ENCODE measurements at places on chromosomes 4 and X.

DNA sequence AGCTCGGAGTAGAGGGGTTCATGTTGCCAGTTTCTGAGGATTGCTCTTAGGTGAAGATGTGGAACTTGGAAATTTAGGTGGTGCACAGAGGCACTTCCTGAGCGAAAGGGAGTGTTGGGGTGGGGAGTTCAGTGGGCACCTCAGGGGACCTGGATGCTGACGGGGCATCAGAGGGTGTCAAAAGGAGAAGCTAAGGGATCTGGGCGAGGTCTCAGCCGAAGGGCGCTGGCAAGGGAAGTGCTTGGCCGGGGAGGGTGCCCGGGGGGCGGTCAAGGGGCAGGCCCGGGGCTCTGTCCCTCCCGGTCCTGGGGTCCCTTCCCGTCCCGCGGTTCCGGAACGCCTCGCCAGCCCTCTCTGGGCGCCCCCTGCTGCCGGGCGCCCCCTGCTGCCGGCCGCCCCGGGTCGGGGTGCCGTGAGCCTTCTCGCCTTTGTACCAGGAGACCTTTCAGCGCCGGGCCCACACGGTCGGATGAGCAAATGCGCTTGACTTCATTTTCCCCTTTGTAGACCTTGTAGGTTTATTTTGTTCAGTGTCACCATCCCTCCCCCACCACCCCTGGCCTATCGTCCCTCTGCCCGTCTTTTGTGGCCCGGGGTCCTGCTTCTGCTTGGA is 3.0 kb upstream of the PHOX2B start:
- DNase-seq: no peak

DNA sequence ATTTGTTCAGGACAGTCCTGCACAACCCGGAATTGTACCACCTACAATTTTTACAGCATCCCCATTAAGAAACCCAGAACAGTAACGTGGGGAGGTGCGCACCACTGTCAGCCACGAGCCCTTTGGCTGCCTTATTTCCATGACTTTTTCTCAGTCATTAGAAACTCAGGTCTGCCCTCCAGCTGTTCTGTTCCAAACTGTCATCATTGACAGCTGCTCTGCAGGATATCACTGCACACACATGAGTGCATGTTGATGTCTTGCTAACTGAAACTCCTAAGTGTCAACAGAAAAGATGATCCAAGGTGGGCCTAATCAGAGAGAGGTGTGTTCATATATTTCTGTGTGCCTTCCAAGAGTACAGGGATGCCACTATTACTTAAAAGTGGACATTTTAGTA is 123.4 kb downstream of the PARM1 start:
- DNase-seq: no peak

DNA sequence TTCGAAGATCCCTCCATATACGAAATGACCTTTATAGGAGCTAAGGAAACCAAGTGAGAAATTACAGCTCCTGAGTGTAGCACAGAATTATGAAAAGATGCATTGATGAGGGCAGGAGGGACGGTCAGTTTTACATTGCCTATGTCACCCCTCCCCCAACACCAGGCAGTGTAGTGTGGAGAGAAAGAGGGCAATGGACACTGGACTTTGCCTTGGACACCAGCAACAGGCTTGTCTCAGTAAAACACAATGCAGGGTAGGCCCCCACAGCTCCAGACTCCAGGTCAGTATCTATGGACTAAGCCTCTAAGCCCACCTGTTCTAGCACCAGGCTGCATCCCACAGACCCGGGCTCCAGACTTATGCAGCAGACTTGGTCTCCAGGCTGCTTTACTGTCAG is 16.5 kb downstream of the APOOL start:
- DNase-seq: no peak

DNA sequence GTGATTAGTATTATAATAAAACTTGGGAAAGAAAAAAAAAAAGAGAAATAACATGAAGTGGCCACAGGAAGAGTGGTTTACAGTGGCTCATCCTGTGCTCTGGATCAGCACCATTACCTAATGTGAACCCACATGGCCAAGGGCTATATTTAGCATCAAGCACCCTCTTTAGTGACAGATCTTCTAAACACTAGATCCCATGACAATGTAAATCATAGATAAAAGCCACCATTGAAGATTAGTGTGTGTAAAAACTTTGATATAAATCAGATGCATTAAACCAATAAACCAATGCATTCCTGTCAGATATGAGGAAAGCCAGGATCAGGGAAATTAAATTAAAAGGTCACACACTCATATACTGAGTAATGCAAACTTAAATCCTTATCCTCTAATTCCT is 400.6 kb upstream of the MAGEB18 start:
- DNase-seq: no peak

DNA sequence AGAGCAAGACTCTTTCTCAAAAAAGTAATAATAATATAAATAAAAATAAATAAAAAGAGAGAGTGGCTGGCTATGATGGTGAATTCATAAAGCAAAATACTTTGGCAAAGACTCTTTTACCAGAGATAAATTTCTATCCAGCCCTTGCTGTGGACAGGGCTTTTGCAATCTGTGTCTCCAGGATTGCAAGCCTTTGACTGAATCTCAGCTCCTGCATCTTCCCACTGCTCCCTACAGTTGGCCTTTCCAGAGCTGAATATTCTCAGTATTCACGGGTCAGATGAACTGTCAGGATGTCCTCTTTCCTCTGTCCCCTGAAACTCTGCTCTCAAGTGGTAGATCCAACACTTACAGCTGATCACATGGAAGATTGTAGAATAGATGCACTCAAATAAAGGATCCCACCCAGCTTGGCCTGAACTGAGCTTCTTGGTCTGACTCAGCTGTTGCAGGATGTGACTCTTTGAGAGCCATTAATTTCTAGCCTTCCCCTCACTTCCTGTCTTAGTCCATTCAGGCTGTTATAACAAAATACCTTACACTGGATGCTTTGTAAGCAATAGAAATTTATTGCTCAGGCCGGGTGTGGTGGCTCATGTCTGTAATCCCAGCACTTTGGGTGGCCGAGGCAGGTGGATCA is 123.4 kb upstream of the GUCY1A1 start:
- DNase-seq: no peak
